ENCODE measurements at places on chromosomes 12 and 14.
A peak's percentile ranks its signal among the peaks of the same experiment; 100 is the strongest.

DNA sequence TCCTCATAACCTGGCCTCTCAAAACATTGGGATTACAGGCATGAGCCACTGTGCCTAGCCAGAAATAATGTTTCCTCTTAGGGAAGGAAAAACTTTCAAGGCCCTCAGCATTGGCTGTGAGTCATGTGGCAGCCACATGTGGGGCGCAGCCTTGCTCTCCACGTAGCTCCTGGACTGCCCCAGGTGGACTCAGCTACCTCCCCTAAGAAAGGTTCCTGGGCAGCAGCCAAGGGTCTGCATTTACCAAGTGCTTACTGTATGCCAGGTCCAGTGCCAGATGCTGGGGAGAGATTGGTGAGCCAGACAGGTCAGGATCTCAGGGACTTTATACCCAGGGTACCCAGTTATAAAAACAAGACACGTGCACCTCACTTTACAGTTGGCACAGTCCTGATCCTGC is 3.7 kb upstream of the TRPV4 start:
- DNase-seq = no peak

- DNase-seq = no peak
Measured at GRCh38 chr12:74689929-74690328, 152.3 kb downstream of the ATXN7L3B start.

GRCh38 chr12:121202407-121203355 is 7.2 kb upstream of the P2RX4 start:
- no peak for DNase-seq

- DNase-seq = no peak
Measured at GRCh38 chr14:100524933-100525243, 62.3 kb downstream of the BEGAIN start.

DNA sequence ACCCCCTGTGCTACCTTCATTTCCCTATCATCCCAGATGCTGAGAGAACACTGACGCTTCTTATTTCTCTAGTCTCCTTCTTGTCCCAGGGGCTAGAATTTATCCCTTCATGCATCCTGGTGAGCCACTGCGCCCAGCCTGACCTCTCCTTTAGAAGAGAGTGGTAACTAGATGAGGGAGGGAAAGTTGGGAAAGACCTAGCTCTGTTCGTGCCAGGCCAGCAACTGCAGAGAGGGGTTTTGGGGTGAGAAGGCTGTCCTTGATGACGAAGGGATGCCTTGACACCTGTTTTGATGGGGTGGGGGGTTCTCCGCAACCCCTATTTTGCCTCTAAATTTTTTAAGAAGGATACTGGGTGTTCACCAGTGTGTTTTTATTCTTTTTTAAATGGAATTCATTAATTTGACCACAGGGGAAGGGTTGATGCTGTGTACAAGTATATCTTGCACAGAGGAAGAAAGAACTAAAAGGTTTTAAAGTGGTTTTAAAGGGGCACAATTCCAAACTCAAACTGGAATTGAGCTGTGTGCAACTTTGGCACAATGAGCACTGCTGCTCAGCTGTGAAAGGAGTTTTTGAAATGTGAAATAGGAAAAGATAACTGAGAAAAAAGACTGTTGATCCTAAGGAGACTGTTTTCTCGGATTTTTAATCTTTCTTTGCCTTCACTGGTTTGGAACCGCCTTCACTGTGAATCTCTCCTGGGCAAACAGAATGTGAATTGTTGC is 7.0 kb upstream of the MMP19 start:
- peak; percentile 47 for DNase-seq

- no peak for DNase-seq
Measured at GRCh38 chr12:131137009-131137835, 183.5 kb downstream of the ADGRD1 start.

DNA sequence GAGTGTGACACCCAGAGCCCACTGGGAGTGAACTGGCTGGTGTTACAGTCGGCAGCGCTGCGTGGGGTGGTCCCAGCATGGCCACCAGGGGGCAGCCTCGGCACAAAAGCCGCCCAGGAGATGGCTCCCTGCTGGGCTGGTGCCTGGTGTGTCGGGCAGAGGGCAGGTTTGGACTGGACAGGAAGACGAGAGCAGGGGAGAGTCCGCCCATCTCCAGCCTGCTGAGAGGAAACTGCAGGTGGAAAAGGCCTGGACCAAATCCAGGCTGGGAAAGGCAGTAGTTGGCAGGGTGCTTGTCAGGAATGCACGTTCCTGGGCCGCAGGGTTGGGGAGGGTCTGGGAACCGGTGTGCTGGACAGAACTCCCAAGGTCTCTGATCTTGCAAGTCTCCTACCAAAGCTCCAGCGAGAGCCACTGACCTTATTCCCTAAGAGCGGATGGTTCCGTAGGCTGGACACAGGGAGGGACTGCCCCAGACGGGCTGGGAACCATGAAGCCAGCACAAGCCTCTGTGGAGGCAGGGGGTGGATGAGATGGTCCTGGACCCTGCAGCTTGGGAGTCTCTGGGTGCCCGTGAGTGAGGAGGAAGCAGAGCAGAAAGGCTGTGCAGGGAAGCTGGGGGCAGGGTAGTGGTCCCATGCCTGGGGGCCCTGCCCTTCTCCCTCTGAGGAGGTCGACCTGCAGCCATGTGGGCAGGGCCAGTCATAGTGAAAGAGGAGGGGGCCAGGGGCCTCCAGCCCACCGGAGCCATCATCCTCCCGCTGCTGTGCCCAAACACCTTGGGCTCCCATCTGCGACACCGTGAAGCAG is 1.8 kb downstream of the AHNAK2 start:
- DNase-seq = peak; percentile 87

- peak; percentile 38 for DNase-seq
Measured at GRCh38 chr14:88166616-88167015, 156.5 kb downstream of the KCNK10 start.

- no peak for DNase-seq
Measured at GRCh38 chr12:25682421-25682820, 129.3 kb upstream of the LMNTD1 start.

DNA sequence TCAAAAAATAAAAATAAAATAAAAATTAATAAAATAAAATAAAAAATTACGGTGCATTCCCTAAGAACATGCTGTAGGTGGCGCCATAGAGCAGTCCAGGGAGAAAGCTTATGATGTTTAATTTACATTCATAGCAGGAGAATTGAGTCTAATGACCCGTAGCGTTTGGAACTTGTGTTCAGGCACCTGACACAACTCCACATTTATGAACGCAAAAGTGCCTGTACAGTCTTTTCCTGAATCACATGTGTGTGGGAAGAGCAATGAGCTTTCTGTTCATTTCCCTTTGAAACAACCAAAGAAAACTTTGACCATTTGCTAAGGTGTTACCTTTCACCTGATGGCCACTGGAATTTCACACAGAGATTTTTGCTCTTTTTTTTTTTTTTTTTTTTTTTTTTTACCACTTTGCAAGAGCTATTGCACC is 60.6 kb upstream of the KCNA1 start:
- DNase-seq = peak; percentile 51

DNA sequence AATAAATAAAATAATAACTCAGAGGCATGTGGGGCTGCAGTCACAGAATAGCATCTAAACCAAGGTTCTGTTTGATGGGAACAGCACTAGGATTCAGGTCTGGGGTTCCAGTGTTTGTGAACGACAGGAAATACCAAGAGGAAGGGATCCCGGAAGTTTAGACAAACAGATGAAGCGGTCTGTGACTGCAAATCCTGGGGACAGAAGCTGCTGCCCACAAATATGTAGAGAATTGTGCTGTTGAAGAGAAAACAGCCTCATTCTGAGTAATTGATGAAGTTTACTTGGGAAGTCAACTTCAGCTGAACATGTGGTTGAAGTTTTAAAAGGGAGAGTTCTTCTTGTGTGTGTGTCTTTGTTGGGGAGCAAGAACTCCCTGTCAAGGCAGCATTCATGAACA is 98.4 kb upstream of the TBX5 start:
- DNase-seq = no peak

DNA sequence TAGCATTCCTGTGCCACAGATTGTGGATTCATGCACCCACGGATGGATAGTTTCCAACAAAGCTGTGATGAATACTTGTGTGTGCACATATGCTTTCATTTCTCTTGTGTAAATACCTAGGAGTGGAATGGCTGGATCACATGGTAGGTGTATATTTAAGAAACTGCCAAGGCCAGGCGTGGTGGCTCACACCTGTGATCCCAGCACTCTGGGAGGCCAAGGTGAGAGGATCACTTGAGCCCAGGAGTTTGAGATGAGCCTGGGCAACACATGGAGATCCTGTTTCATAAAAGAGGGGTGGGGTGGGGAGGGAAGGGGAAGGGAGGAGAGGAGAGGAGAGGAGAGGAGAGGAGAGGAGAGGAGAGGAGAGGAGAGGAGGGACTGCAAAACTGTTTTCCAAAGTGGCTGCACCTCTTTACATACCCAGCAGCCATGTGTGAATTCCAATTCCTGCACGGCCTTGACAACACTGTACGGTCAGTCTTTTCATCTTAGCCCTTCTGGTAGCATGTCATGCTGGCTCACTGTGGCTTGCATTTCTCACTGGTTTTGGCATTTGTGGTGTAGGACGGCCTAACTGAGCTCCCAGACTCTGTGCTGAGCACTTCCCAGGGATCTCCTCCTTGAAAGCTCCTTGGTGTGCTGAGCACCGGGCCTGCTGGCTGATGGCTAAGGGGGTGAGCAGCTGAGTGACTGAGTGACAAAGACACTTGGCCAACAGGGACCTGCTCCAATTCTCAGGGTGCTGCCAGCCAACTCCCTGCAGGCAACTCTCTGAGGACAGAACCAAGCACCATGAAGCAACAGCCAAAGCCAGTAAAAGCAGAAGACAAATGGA is 27.9 kb downstream of the SYNE3 start:
- no peak for DNase-seq

- peak; percentile 97 for DNase-seq
Measured at GRCh38 chr12:116454950-116455447, 104.2 kb upstream of the MAP1LC3B2 start.

DNA sequence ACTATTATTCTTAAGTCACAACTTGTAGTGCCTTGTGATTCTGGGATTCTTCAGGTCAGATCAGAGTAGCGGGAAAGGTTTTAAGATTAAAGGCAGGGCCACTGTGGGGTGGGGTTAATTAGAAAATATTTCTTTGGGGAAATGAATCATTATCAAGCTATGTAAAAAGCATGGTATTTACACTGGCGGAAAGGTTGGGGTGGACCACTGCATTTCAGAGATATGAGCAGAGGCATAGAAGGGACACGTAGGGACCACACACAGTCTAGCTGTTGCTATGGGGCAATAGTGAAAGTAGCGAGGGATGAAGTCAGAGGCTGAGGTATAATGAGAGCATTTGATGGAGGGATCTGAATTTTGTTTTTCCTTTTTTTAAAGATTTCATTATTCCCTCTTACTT is 31.7 kb upstream of the KCNH3 start:
- peak; percentile 93 for DNase-seq

- peak; percentile 19 for DNase-seq
Measured at GRCh38 chr12:19110221-19110940, 19.2 kb upstream of the PLEKHA5 start.

DNA sequence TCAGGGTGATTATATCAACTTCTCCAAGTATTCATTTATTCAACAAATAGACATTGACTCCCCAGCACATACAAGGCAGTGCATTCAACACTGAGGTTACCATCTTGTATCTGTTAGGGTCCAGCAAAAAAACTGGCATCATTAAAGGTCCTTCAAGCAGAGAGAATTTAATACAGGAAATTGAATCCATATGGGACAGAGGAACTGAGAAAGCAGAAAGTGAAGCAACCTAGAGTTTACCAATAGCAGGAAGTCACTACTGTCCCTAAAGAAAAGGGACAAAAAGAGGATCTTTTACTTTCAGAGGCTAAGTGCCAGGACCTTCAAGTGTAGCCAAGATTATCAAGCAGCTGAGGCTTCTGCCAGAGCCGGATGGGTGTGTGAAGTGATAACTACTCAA is 237.8 kb upstream of the TBX3 start:
- no peak for DNase-seq

GRCh38 chr12:6062757-6063735 is 61.4 kb downstream of the VWF start:
- DNase-seq = peak; percentile 61

Data from cardiac fibroblast (primary cell).